Stimulated activated CD4-positive, alpha-beta T cell treated with anti-CD3 and anti-CD28 coated beads, Interleukin-1b, Interleukin-23, amount 100 ng/mL, for 1 hour (primary cell): ENCODE measurements at places on chromosomes 7 and 10.

DNA sequence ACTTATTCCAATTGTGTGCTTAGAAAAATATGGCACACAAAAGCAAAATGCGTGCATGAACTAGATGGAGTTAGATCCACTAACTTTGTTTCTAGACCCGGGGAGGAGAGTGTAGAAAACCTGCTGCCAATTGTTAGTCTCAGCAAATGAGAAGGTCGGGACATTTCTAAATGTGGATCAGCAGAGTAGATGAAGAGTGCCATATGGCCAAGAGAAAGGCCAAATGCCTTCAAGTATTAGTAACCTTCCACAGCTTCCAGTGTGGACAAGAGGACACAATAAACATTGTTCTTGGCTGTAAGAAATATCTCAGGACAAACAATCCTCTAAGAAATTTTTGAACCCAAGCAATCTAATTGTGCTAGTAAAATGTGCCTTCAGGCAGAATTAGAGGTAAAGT lies 690.3 kb downstream of the REEP3 start:
- no peak for DNase-seq

GRCh38 chr10:32951111-32951510 lies 6.9 kb downstream of the ITGB1 start:
- DNase-seq, result no peak

GRCh38 chr7:133827707-133828623 lies 299.2 kb upstream of the LRGUK start:
- no peak for DNase-seq

DNA sequence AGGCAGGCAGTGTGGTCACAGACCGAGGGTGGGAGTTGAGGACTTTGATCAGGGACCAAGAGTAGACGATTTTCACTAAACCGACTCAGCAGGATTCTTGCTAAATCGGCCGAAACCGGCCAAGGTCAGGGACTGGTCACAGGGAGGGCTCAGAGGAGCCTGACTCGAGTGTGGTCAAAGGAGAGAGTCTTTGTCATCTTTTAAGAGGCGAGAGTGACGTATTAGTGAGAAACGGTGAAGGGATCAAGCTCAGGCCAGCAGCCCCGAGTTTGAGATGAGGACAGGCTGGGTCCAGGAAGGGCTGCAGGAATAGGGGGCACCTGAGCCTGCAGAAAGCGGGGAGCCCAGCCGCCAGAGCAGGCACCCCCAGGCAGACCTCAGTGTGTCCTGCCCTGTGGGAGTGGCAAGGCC lies 41.6 kb upstream of the FAM20C start:
- DNase-seq, result no peak

GRCh38 chr10:84076047-84076388 lies 63.3 kb upstream of the GHITM start:
- DNase-seq, result no peak

DNA sequence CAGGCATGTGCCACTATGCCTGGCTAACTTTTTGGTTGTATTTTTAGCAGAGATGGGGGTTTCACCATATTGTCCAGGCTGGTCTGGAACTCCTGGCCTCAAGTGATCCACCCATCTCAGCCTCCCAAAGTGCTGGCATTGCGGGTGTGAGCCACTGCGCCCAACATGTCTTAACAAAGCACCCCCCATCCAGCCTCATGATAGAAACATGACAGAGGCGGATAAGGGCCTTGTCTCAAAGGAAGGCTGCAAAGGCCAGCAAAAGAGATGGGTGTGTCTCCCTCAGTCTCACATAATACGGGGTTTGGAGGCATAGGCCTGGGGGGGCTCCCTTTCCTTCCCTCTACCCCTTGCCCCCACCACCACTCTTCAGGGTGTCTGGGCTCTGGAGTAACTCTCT lies 93.2 kb downstream of the SH3PXD2A start:
- DNase-seq, result no peak

GRCh38 chr10:98134117-98134430 lies 383 bp upstream of the R3HCC1L start:
- no peak for DNase-seq

DNA sequence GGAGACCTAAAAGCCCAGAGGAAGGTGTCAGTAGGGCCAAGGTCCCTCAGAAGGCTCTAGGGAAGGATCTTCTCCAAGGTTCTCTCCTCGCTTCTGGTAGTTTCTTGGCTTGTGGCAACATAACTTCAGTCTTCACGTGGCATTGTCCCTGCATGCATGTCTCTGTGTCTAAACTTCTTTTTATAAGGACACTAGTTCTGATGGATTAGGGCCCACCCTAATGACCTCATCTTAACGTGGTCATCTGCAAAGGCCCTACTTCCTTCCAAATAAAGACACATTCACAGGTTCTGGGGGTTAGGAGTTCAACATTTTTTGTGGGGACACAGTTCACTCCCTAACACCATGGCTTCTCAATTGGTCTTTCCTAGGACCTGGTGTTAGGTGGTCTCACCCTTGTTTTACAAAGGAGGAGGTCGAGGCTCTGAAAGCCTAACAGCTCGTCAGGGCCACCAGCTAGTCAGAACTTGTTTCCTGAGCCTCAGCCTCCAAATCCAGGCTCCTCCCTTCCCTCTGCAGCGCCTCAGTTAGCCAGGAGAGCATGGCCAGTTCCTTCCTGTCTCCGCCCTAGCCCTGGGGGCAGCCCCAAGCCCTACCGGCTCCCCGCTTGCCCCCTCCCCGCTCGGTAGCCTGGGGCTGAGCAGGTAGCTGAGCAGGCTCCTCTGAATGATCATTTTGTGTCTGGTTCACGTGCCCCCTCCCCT lies 109.7 kb upstream of the PPIF start:
- no peak for DNase-seq

- no peak for DNase-seq
Measured at GRCh38 chr7:155980841-155981240, 168.6 kb upstream of the SHH start.

DNA sequence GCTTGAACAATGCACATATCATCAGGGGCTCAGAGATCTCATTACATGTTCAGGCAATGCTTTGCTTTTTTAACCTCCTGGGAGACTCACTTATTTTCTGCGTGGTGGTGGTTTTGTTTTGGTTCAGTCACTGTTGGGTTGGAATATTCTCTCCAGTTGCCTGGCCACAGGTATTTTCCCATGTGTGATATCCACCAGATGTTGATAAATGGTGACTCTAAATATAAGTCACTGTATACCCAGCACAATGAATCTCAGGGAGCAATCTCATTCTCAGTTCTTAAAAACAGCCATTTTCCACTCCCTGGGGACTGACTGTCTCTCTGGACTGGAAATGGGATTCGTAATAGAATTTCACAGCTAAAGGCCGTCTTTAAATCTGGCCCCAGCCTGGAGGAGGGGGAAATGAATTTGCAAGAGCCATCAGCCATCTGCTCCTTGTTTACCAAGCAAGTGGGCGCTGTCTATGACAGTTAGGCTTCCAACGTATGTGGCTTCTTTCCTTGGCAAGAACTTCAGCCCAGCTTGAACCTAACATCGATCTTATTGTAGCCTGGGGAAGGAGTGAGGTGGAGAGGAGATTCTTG lies 1106.2 kb downstream of the NRG3 start:
- DNase-seq, result no peak

DNA sequence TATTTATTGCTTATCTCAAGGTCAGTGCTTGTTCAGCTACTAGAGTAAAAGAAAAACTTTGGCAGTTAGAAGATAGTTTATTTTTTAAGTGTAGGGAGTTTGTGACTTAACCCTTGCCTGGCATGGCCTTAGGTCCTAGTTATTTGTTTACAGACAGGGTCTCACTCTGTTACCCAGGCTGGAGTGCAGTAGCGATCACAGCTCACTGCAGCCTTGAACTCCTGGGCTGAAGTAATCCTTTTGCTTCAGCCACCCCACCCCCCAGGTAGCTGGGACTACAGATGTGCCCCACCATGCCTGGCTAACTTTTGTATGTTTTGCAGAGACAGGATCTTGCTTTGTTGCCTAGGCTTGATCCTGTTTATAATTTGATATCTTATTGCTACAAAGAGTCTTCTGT lies 4.2 kb downstream of the ANLN start:
- no peak for DNase-seq

- DNase-seq, result no peak
Measured at GRCh38 chr7:46586406-46586805, 665.3 kb upstream of the IGFBP3 start.

DNA sequence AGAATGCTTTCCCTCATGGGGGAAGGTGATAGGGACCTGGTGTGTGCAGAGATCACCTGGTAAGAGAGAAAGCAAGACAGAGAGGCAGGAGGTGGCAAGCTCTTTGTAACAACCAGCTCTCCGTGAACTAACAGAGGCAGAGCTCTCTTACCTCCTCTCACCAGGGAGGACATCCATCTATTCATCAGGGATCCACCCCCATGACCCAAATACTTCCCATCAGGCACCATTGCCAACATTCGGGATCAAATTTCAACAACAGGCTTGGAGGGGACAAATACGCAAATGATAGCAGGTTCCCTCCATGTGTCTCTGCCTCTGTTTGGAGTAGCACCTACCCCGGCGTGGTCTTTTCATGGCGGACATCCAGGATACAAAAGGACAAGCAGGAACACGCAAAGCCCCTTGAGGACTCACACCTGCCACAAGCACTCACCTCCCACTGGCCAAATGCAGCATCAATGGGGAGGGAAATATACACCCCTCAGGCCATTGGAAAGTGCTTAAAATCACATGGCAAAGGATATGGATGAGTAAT lies 431.2 kb upstream of the AUTS2 start:
- DNase-seq, result no peak

GRCh38 chr7:17942231-17942630 lies 1.9 kb upstream of the SNX13 start:
- DNase-seq, result no peak

GRCh38 chr10:58335306-58336005 lies 650 bp downstream of the UBE2D1 start:
- DNase-seq, result no peak

- no peak for DNase-seq
Measured at GRCh38 chr10:123607386-123607785, 58.8 kb upstream of the GPR26 start.

DNA sequence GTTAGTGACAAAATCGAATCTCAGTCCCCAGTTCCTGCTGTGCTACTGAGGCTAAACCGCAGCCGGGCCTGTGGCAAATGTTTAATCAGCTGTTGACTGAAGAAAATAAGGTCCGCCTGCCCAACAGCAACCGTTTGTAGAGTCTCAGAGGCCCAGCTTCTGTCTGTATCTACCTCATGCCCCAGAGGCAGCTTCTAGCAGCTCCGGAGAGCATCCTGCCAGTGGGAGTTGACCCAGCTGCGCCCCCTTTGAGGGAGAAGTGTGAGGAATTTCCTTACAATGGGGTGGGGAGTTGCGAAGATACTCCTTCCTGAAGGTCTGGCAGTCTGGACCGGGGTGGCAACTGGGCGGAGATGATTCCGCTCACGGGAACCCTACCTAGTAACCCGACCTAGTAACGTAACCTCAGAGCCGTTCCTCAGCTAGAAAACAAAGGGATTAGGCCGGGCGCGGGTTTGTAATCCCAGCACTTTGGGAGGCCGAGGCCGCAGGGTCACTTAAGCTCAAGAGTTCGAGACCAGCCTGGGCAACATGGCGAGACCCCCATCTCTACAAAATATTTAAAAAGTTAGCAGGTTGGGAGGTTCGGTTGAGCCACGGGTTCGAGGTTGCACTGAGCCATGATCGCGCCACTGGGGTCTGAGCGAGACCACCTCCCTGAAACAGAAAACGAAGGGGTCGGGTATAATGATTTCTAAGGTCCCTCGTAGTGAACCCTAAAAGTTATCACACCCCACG lies 846 bp upstream of the ZNF775 start:
- DNase-seq, result no peak

DNA sequence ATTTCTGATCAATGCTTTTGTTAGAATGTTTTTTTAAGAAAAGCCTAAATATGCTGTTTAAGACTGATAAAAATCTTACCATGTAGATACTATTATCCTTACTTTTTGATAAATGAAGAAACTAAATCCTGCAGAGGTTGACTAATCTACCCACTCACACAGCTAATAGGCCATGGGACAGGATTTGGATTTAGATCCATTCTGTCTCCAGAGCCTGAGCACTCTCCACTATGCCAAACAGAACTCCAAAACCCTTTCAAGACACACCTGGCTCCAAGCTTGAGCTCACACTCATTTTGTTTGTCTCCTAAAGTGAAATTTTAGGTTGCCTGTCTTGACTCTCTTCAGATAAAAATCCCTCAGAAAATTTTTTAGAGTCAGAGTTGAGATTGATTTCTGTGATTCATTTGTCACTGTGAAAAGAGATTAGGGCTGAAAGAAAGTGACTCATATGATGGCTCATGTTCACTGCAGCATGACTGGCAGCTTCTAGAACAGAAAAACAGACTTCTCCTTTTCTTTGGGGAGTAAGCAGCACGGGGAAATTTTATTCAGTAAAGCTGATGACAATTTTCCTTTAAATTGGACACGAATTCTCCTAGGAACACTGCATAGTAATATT lies 132.3 kb upstream of the POT1 start:
- no peak for DNase-seq

- DNase-seq, result no peak
Measured at GRCh38 chr7:101367676-101368075, 5.0 kb downstream of the COL26A1 start.

DNA sequence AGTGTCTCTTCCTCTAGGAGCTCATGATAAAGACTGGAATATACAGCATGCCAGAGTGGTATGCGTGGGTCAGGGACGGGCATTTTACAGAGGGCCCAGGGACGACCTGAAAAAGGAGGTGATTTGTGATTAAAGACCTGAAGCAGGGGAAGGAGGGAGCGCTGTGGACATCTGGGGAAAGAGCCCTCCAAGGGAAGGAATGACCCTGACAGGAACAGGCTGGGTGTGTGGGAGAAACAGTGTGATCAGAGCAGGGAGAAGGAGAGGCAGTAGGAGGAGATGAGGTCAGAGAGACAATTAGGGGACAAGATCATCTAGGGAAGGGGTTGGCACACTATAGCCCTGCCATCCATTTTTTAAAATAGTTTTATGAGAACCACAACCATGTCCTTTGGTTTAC lies 3.4 kb upstream of the RASSF4 start:
- DNase-seq, result no peak

DNA sequence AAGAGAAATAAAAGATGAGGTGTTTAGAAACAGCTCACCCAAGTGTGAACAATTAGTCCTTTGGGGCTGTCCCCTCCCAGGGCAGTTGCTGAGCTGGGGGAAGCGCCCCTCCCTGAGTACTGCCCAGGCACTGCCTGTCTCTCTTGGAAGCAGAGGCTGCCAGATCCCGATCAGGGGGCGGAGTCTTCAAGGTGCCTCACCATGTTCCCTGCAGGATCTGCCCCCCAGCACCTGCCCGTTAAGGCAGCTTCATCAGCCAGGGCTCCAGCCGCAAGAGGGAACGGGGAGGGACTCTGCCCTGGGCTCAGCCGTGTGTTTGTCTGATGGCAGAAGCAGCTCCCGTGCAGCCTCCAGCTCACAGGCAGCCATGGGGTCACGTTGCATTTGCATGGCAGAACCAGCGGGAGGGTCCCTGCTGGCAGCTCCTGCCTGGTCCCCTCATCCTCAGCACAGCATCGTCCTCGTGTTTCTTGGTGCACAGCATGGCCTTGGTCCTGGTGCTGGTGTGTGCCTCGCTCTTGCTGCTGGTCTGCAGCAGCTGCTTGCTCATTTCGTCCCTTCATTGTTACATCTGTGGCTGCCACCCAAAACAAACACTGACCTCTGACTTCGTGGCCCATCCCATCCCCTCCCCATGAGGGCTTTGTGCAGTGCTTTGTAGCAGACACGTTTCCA lies 10.7 kb upstream of the DPYSL4 start:
- no peak for DNase-seq
